Fibroblast of skin of left quadriceps (primary cell): ENCODE measurements at places on chromosomes 16 and 17.

DNA sequence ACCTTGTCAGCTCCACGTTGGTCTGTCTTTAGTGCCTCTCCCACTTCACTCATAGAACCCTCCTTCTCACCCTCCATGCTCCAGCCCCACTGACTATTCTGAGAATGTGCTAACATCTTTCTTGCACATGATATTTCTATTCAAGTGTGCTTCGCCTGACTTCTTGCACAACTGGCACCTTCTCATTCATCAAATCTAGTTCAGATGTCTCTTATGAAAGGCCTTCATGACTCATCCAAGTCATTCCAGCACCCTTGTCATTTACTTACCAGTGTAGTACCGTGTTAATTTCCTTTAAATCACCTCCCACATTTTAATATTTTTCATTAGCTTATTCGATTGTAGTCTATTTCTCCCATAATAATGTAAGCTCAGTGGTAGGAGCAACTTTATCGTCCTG lies 197.8 kb upstream of the PIRT start:
- DNase-seq = no peak

- DNase-seq = no peak
These were observed 2.1 kb upstream of the BAIAP2 start for GRCh38 chr17:81032641-81033480.

GRCh38 chr16:55821210-55821609 lies 11.7 kb downstream of the CES1 start:
- DNase-seq = no peak

GRCh38 chr17:61409301-61410112 lies 9.9 kb downstream of the TBX2 start:
- no peak for DNase-seq

GRCh38 chr16:83554540-83554939 lies 253.2 kb upstream of the HSBP1 start:
- DNase-seq = no peak

DNA sequence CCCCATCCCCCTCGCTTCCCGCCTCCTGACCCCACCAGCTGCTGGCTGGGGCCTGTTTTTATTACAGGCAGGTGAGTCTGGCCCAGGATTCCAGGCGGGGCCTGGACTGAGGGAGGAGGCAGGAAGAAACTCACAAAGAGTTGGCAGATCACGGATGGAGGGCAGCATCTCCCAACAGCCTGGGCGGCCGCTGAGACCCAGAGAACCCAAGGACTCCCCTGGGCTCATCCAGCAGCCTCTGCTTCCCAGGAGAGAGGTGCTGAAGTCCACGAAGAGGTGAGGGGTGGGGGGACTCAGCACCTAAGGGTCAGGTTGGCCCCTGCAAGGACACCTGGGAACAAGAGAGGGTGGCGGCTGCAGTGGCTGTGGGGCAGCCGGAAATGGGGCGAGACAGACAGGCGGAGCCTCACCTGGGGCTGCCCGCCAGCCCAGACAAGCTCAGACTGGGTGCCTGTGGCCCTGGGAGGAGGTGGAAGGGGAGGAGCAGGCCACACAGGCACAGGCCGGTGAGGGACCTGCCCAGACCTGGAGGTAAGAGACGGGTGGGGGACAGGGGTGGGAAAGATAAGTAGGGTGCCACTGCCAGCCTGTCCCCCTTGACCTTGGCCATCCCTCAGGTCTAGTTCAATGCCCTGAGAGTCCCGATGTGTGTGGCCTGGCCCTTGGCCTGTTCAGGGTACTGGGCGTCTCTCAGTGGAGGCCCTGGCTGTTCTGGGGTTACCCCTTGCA lies 8.7 kb upstream of the ADGRG1 start:
- no peak for DNase-seq

GRCh38 chr17:50691550-50692447 lies 15.9 kb downstream of the ANKRD40 start:
- DNase-seq = no peak

GRCh38 chr16:13313351-13313750 lies 412.0 kb downstream of the SHISA9 start:
- DNase-seq = no peak
